ENCODE measurements at places on chromosomes 2 and 18.
A peak's percentile ranks its signal among the peaks of the same experiment; 100 is the strongest.

GRCh38 chr2:8310557-8311455 lies 371.1 kb upstream of the ID2 start:
- DNase-seq = no peak

DNA sequence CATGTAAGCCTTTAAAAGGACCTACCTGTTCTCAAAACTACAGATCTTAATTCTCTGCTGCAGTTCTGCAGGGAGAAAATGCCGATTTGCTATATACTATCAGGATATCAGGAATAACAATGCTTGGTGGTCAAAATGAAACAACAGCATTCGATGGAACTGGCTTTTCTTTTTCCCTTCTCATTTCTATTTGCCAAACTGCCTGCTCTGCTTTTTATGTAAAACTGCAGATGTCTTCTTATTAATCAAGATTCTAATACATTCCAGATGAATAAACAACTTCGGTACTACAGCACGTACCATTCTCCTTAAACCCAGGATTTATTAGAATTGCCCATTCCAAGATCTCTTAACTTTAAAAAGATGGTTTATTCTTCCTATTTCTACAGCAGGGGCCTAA lies 100.9 kb downstream of the ZNF521 start:
- DNase-seq = no peak

- DNase-seq = no peak
Observed at GRCh38 chr2:36513661-36514060, 84.3 kb downstream of the FEZ2 start.

DNA sequence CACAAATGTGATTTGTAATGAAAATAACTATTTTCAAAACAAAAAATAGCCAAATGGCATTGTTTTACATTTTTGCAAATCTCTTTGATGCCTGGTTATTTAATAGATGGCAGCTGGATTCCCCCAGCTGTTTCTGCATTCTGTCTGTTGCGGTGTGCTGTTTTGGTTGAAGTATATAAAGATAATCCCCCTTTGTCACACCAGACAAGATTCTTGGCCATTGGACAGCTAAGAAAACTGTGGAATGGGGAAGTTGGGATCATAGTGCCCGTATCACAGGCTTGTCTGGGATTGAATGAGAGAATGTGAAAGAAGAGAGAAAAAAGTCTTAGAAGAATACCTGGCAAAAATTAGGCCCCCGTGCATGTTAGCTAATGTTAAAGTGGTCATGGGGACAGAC lies 19.5 kb upstream of the LYPD6B start:
- DNase-seq = no peak

DNA sequence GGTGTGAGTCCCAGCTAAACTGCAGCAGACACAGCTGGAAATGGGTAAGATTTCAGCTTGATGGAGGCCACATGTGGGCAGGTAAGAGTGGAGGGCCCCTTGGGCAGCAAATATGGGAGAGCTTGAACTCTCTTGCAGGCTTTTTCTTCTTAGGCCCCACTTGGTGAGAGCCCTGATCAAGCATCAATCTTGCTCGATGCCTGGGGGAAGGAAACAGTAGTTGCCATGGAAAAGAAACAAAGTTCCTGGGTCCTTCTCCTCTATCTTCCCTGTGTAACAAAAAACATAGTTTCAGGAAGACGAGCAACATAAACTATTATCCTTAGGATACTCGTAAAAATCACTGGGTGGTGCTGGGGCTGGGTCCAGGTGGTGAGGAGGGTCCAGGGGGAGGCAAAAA lies 42.9 kb downstream of the KIAA1328 start:
- no peak for DNase-seq

DNA sequence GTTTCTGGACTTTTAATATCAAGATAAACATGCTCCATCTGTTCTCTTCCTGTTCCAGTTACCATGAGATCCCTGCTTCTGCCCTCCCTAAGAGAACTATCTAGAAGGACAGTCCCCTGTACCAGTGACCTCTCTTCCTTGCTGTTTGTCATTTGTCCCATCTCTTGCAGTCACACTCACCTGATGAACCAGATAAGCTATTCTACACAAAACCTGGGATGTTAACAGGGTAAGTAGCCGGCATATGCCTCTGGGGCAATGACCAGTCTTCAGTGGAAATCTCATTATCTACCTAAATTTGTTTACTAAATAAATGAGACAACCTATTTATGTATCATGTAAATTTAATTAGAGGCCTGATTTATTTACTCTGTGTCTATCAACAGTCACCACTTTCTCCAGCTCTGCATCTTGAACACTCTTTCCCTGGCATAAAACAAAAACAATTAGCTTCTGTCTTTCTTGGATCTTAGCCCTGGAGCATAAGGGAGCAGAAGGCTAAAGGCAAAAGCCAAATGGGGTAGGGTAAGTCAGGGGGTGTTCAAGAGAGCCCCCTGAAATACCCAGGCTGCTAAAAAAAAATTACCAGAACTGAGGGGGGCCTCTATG lies 337.7 kb downstream of the ALK start:
- no peak for DNase-seq

GRCh38 chr2:134379722-134380121 lies 125.8 kb downstream of the MGAT5 start:
- no peak for DNase-seq

- no peak for DNase-seq
Observed at GRCh38 chr18:12113999-12114646, 20.5 kb downstream of the ANKRD62 start.

- DNase-seq = no peak
Observed at GRCh38 chr2:63488118-63488713, 100.1 kb downstream of the WDPCP start.

DNA sequence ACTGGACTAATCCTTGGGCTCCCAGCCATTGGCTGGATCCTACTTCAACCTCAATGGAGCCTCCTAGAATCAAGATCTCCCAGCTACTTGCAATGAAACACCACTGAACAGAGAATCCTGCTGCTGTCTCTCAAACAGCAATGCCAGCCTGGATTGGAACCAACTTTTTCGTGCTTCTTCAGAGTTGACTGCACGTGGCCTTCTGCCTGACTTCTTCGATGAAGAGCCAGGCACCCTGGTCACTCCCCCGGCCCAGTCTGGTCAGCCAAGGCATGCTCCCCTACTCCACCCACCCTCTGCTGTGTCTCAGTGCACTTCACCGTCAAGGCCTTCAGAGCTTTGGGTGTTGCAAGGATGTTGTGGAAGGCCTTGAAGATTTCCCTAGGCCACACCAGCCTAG lies 148.7 kb downstream of the CLIP4 start:
- no peak for DNase-seq

- DNase-seq = no peak
Observed at GRCh38 chr18:24209558-24209957, 70.7 kb downstream of the CABYR start.

DNA sequence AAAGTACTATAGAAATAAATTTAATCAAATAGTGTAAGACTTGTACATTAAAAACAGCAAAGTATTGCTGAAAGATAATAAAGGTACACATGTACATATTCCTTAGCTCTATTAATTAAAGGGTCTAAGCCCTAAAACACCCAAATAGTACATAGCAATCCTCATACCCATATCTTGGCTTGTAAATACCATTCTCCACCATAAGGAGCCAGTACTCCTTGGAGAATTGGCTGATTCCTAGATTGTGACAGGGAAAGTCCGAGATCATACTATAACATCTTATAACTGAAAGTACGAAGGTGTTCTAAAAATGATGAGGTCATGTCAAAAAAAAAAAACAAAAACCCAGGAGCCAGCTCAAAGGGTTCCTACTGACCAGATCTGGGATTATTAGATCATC lies 614.6 kb downstream of the SUCLG1 start:
- DNase-seq = no peak

- DNase-seq = no peak
Observed at GRCh38 chr2:215828528-215829184, 184.7 kb downstream of the MREG start.

- no peak for DNase-seq
Observed at GRCh38 chr2:154452906-154453493, 245.5 kb upstream of the KCNJ3 start.

DNA sequence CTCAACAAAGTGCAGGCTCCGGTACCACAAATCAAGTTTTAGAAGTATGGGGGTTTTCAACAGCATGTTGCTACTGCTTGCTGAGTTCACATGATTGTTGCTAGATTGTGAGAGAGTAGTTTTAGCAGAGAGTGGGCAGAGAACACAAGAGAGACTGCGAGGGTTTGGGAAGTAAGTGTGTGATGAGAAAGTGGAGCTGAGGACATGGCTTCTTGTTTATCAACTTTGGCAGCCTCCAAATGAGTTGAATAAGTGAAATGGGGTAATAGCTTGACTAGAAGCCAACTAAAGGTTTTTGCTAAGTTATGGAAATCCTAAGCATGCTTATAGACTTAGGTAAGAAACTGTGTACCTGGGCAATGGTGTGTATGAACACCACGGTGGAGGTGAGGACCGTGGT lies 135.1 kb downstream of the CHST9 start:
- DNase-seq = no peak

DNA sequence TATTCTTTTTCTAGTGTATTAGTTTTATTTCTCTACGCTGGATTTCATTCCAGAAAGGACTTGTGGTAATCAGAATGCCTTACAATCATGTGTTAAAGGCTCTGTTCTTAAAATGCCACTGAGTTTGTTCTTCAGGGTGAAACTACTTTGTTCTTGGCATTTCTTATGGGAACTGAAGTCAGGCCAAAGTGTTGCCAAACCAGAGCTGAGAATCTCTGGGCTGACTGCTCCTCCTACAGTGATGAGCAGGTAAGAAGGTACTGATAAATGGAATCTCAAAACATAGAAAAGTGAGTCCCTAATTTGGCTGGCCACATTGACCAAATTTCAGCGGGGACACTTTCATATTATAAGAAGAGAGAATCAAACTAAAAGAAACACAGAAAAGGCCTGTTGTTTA lies 55.1 kb upstream of the ZNF397 start:
- no peak for DNase-seq

- peak; percentile 30 for DNase-seq
Observed at GRCh38 chr18:63994783-63995399, 25.0 kb downstream of the SERPINB8 start.

GRCh38 chr2:161992531-161992930 lies 81.5 kb downstream of the DPP4 start:
- DNase-seq = no peak

DNA sequence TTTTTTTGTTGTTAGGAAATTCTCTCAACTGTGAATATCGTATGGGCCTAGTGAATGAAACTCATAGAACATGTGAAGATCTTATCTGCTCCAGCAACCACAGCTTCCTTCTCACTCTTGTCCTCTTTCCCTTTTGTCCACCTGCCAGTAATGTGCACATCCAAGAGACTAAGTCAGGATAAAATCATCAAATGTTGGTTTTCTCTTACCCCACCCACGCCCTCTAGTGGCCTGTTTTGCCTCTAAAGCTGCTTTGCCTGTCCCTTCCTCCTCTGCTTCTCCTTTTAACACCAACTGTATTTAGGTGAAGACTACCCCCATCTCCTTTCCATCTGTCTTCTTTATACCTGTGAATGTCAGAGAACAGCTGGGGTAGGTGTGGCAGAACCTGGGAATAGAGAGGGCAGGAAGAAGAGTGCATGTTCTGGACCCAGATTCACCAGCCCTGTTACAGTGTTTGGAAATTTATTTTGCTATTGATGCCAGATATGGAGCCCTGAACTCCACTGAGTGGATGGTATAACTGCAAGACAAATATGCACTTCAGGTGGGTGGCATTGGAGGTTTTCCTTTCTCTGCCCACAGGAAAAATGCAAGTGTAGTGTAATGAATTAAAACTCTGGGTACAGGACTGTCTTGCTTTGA lies 8.4 kb upstream of the MGAT5 start:
- DNase-seq = peak; percentile 43

- no peak for DNase-seq
Observed at GRCh38 chr2:12424219-12424618, 292.5 kb upstream of the TRIB2 start.

Data from HS-27A (cell line).